CD4-positive, alpha-beta T cell (primary cell): ENCODE measurements at places on chromosomes 2 and 18.
A peak's percentile ranks its signal among the peaks of the same experiment; 100 is the strongest.

DNA sequence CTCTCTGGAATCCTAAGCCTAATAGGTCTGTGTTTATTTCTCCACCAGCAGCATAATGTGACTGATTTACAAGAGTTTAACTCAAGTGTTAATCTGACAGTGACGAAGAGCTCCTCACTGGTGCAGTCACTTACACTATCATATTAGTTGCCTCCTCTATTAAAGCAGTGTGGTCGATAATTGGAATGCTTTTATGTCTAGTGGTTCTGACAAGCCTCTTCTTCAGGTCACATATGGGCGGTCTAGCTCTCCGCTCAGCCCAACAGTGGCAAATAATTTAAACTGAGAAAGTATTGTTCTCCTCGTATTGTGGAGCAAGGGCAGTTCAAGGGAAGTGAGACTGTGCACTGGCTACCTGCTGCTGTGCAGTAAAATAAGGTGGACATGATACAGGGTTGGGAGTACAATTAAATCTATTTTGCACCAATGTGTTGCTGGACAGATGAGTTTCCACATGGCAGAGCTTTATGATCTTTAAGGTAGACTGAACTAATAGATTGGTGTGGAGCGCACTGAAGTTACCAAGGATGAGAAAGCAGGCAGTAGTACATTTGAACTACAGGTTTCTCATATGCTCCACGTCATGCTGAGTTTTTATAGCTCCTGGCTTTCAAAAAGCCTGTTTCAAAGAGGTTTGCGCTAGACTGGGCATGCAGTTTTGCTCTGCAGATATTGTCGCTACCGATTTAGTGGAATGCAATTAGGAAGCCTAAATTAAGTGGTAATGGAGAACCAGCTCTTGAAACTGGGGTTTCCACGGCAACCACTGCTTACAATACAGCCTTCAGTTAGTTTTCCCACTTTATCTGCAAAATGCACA lies 151.7 kb upstream of the POU3F3 start:
- no peak for DNase-seq

- peak; percentile 39 for DNase-seq
These were observed 40.8 kb downstream of the PAPOLG start for GRCh38 chr2:60796573-60797509.

DNA sequence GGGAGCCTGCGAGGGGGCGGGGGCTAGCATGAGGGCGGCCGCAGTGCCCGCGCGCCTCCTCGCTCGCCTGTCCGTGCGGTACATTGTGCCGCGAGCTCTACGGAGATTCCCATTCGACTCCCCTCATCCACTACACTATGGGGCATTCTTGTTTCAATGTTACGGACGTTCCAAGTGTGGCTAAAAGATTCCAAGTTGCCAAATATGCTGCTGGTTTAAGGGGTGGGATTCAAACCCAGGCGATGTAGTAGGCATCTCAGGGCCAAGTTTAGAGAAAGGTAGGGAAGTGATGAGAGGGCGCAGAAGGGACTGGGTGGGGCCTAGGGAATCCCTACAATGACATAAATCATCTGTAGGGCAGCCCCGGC lies 10.0 kb upstream of the CRYBA2 start:
- no peak for DNase-seq

GRCh38 chr2:134917360-134917865 lies 1.2 kb upstream of the CCNT2 start:
- peak; percentile 0 for DNase-seq
